Activated naive CD8-positive, alpha-beta T cell treated with anti-CD3 and anti-CD28 coated beads for 36 hours (primary cell): ENCODE measurements at places on chromosomes 4 and X. TPM values are rescaled to one million over a fixed set of nuclear protein-coding genes. Genes with fewer than 3 reads are reported as not detected.

The HERC5 gene
- 10.7 TPM for total RNA-seq

The JCHAIN gene
- total RNA-seq: not detected

The SPON2 gene
- total RNA-seq: 6.5 TPM

The ATP8A1 gene
- total RNA-seq: 24.7 TPM

The MEPE gene
- not detected for total RNA-seq

The NDST3 gene
- not detected for total RNA-seq

GRCh38 chrX:108313669-108314068 lies 124.6 kb downstream of the COL4A6 start:
- no peak overlapping the region for H3K4me3 ChIP-seq
- no peak overlapping the region for H3K27ac ChIP-seq
- DNase-seq: no peak
- no peaks in the 10 kb centered on the region for H3K36me3 ChIP-seq

- peaks cover 2% of the 10 kb centered on the region for H3K36me3 ChIP-seq
- DNase-seq: no peak
- H3K4me1 ChIP-seq: peaks cover 17% of the 10 kb centered on the region
- no peaks in the 10 kb centered on the region for H3K27me3 ChIP-seq
- no peak overlapping the region for H3K4me3 ChIP-seq
Observed at GRCh38 chrX:42396136-42396535, 381.8 kb downstream of the PPP1R2C start.

DNA sequence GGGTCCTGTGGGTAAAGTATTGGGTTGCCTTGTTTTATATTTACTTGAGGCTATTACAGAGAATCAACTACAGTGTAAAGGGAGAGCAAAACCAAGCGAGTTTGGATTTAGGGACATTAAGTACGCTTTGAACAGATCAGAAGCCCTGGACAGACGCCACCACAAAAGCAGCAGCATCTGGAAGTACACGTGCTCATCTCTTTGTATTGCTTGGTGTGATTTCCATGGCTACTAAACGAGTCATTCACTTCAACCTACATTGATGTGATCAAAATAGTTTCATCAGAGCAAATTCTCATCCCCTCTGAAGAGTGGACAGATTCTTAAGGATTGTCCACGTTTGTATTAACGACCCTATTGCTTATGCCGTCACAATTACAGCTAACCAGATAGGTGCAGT lies 85.1 kb downstream of the SORBS2 start:
- no peak overlapping the region for H3K27ac ChIP-seq
- H3K36me3 ChIP-seq: no peaks in the 10 kb centered on the region
- no peak overlapping the region for H3K4me3 ChIP-seq
- no peak for DNase-seq
- peaks cover 19% of the 10 kb centered on the region for H3K27me3 ChIP-seq

DNA sequence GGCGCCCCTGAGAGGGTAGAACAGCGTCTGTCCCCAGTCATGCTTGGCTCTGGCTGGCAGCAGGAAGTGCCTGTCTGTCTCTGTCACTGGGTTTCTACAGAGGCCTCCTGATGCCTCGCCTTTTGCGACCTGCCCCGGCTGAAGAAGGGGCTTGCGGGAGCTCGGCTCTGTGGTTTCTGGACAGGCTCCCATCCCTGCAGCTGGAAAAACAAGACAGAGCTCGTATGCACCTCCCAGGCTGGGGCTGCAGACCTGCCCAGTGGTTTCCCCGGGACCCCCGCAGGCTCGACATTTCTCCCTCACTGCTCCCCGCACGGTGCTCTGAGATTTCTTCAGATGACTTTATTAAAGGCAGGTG lies 57.0 kb upstream of the SORCS2 start:
- H3K4me1 ChIP-seq: peaks cover 1% of the 10 kb centered on the region
- no peak for DNase-seq
- H3K27me3 ChIP-seq: no peaks in the 10 kb centered on the region
- H3K36me3 ChIP-seq: no peaks in the 10 kb centered on the region
- no peak overlapping the region for H3K27ac ChIP-seq
- no peak overlapping the region for H3K4me3 ChIP-seq

DNA sequence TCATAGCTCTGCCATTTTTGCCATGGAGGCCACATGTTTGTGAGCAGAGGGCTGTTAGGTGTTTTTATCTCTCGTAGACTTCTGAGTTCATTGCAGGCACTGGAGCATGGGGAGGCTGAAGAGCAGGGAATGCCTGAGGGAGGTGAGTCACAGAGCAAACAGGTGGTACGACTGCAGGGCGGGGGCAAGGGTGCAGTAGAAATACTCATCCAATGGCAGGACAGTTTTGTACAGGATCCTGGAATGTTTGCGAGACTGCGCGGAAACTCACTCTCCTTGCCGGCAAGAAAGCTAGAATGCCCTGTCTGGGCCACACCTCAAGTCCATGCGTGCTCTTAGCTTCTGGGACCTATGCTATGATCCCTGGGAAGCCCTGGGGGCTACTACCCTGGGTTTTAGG lies 20.0 kb upstream of the VCX2 start:
- no peaks in the 10 kb centered on the region for H3K27me3 ChIP-seq
- no peak for DNase-seq
- H3K4me3 ChIP-seq: no peak overlapping the region
- no peaks in the 10 kb centered on the region for H3K36me3 ChIP-seq
- H3K4me1 ChIP-seq: no peaks in the 10 kb centered on the region

DNA sequence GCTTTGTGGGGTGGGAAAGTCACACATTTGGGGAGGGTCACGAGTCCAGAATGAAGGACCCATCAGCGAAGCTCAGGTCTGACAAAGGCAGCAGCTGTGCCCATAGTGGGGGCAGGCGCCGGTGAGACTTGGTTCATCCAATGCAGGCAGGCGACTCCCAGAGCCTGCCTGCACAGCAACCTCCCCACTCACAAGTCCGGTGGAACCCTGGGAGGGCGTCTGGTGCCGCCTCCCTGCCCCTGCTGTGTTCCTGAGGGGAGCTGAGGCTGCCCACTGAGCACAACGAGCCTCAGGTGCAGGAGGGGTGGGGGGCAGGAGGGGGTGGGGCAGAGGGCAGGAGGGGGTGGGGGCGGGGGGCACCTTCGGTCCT lies 13.7 kb downstream of the LRPAP1 start:
- H3K36me3 ChIP-seq: peaks cover 4% of the 10 kb centered on the region
- H3K4me3 ChIP-seq: no peak overlapping the region
- no peak for DNase-seq
- H3K27ac ChIP-seq: no peak overlapping the region
- H3K27me3 ChIP-seq: no peaks in the 10 kb centered on the region

GRCh38 chr4:29224911-29225310 lies 1495.3 kb upstream of the PCDH7 start:
- no peaks in the 10 kb centered on the region for H3K4me1 ChIP-seq
- H3K4me3 ChIP-seq: no peak overlapping the region
- H3K27me3 ChIP-seq: no peaks in the 10 kb centered on the region
- H3K36me3 ChIP-seq: no peaks in the 10 kb centered on the region

DNA sequence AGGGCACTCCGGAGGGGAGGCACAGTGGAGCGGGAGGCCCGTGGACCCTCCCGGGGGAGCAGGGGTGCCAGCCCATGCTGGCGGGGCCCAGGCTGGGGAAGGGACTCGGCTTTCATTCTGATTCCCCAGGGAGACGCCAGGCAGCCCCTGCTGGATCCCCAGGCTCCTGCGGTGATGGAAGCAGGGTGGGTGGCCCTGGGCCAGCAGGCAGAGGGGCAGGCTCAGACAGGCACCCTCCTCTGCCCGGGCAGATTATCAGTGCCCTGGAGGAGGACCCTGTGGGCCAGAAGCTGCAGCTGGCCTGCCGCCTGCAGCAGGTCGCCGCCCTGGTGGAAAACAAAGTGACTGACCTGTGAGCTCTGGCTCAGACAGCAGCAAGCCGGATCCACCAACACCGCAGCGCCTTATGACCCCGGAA lies 2.1 kb upstream of the SRPK3 start:
- no peaks in the 10 kb centered on the region for H3K4me1 ChIP-seq
- H3K27me3 ChIP-seq: no peaks in the 10 kb centered on the region
- H3K27ac ChIP-seq: no peak overlapping the region
- DNase-seq: no peak
- H3K4me3 ChIP-seq: no peak overlapping the region

- H3K4me1 ChIP-seq: no peaks in the 10 kb centered on the region
- H3K27ac ChIP-seq: no peak overlapping the region
- DNase-seq: no peak
Observed at GRCh38 chrX:27968352-27968751, 12.9 kb downstream of the DCAF8L1 start.

- DNase-seq: no peak
- H3K36me3 ChIP-seq: no peaks in the 10 kb centered on the region
- no peak overlapping the region for H3K27ac ChIP-seq
- no peaks in the 10 kb centered on the region for H3K27me3 ChIP-seq
- H3K4me3 ChIP-seq: no peak overlapping the region
- H3K4me1 ChIP-seq: no peaks in the 10 kb centered on the region
Observed at GRCh38 chrX:50778272-50778671, 35.7 kb downstream of the SHROOM4 start.

DNA sequence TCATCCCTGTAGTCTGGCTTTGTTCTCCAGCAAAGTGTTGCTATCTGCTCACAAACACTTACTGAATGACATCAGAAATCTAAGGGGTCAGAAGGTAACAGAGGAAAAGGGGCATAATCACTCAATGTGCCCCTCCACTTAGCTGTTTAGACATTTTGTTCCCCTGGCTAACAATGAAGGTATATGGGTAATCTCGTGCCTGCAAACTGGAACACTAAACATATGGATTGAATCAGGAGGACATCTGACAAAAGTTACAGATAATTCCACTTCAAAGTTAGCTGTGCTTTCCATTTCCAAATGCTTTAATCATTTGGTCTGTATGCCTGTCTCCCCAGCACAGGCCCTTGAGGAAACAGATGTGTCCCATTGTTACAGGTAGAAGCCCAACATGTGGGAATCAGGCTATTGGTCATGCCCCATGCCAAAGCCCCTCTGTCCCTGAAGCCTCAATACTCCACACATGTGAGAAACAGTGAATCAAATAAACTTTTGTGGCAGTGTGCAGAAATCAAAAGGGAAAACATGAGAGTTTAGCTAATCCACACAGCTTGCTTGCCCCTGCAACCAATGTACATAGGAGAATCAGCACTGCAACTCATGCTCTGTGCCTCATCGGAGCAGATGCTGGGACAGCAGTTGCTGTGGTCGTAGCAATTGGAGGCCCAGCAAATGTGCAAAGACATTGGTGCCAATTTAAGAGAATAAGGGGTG lies 111.7 kb downstream of the RNF150 start:
- no peaks in the 10 kb centered on the region for H3K4me1 ChIP-seq
- no peak overlapping the region for H3K4me3 ChIP-seq
- DNase-seq: no peak
- H3K36me3 ChIP-seq: no peaks in the 10 kb centered on the region
- H3K27me3 ChIP-seq: no peaks in the 10 kb centered on the region

DNA sequence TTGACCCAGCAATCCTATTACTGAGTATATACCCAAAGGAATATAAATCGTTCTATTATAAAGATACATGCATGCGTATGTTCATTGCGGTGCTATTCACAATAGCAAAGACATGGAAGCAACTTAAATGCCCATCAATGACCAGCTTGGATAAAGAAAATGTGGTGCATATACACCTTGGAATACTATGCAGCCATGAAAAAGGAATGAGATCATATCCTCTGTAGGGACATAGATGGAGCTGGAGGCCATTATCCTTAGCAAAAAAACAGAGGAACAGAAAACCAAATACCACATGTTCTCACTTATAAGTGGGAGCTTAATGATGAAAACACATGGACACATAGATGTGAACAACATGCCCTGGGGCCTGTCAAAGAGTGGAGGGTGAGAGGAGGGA lies 124.1 kb upstream of the AFF2 start:
- no peaks in the 10 kb centered on the region for H3K27me3 ChIP-seq
- no peak for DNase-seq
- peaks cover 3% of the 10 kb centered on the region for H3K36me3 ChIP-seq
- H3K27ac ChIP-seq: no peak overlapping the region
- H3K4me3 ChIP-seq: no peak overlapping the region

DNA sequence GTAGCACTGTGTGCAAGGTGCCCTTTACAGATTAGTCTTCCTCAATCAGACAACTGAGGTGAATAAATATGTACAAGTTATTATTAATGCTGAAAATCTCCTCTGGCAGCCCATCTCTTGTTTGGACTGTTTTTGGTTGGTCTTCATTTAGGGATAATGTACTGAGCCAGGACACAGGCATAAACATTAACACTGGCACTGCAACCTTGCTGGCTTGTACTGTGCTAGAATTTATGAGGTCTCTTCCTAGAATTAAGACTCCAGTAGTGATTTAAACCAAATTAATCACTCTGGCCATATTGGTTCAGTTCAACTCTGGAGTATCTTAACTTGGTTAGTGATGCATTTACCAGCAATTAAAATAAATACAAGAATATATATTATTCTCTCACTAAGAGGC lies 244.7 kb upstream of the GK2 start:
- peaks cover 5% of the 10 kb centered on the region for H3K4me1 ChIP-seq
- H3K27me3 ChIP-seq: peaks cover 3% of the 10 kb centered on the region
- H3K4me3 ChIP-seq: no peak overlapping the region
- H3K36me3 ChIP-seq: peaks cover 2% of the 10 kb centered on the region
- no peak for DNase-seq

DNA sequence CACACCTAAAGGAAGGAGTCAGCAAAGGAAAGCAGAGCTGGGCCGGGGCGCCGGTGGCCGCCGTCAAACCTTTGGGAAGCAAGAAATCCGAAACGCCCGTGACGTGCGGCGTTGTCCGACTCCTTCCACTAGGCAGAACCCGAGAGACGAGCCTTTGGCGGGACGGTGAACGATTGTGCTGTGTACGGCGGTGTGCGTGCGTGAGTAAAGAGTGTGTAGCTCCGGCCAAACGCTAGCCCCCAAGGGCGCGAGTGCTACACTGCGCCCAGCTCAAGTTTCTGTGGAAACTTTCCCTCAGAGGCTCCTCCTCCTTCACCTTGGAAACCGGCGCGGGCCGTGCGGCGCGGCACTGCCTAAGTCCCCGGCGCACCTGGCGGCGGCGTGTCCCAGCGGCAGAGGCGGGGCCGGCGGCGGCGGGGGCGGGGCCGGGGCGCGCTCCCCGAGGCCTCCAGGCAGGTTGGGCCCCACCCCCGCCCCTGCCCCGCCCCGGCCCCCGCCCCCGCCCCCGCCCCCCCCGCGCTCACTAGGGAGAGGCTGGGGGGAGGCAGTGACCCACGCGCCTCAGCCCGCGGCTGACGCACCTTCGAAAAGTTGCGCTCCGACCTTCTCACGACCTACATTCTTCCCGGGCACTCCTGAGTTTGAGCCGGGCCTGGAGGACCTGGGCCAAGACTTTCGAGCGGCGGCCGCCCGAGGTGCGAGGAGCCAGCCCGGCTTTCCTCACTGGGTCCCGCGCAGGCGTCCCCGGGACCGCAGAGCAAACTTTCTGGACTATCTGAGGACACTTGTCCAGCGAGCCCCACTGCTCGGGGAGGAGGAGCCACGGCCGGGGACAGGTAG lies at the start of gene FHIP1A:
FHIP1A (plus strand) TSS at position 547 of the 840 bp plus-strand sequence. CDS start 157,084 bp downstream, outside the sequence.
- H3K27me3 ChIP-seq: peaks cover 27% of the 10 kb centered on the region
- DNase-seq: peak; percentile 83
- peaks cover 21% of the 10 kb centered on the region for H3K4me1 ChIP-seq
- no peaks in the 10 kb centered on the region for H3K36me3 ChIP-seq
- peak within 1 kb of the TSS; percentile 17 for H3K27ac ChIP-seq

GRCh38 chr4:127822430-127822829 lies 40.3 kb downstream of the HSPA4L start:
- H3K4me3 ChIP-seq: no peak overlapping the region
- H3K27ac ChIP-seq: no peak overlapping the region
- H3K4me1 ChIP-seq: no peaks in the 10 kb centered on the region
